Right renal cortex interstitium (tissue), 3 donors: ENCODE measurements at places on chromosomes 2 and 18. TPM values are rescaled to one million over a fixed set of nuclear protein-coding genes. Genes with fewer than 3 reads are reported as not detected.
A peak's percentile ranks its signal among the peaks of the same experiment; 100 is the strongest.

DNA sequence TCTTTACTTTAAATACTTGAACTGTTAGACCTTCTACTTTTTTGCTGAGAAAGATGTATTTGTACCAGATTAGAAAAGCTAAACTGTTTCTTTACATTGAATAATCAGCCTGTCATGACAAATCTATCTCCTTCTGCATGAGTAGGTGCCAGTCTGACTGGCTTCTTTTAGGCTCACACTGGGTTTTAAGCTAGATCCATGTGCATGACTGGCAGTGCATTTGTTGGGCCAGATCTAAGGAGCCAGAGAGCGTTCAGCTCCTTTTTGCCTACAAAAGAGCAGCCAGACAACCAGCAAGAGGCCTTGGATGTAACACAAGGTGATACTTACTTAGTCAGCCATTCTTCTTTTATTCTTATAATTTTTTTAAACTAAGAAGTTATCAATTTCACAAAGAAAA, 82.0 kb upstream of the OTX1 start:
- DNase-seq, result no peak

GRCh38 chr2:9243357-9243756, 36.7 kb downstream of the ASAP2 start:
- no peak for DNase-seq

GRCh38 chr2:6645672-6646071, 220.0 kb downstream of the CMPK2 start:
- no peak for DNase-seq

GRCh38 chr2:221961561-221961960, 337.2 kb downstream of the PAX3 start:
- no peak for DNase-seq

GRCh38 chr2:58891828-58892377, 650.8 kb upstream of the FANCL start:
- no peak for DNase-seq

- DNase-seq, result no peak
These were observed 42.6 kb upstream of the HNRNPA3 start for GRCh38 chr2:177169810-177170514.

GRCh38 chr2:195763866-195764265, 106.8 kb downstream of the SLC39A10 start:
- DNase-seq, result no peak

GRCh38 chr2:52818958-52819357, 948.6 kb upstream of the CHAC2 start:
- no peak for DNase-seq

DNA sequence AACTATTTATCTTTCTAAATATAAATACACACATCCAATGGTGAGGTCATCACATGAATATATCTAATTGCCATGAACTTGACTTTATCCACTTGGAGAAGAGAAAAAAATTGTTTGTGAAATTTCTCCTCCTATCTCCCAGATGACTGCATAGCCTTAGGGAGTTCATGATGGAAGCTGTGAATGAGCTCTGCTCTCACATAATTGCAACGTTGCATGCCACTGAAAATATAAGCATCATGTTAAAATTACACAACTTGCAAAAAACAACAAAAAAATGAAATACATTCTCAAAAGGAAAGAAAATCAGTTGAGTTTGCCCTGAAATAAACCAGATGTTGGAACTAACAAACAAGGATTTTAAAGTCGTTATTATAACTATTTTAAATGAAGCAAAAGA, 50.6 kb upstream of the OSR1 start:
- no peak for DNase-seq

GRCh38 chr2:23589739-23590138, 204.8 kb downstream of the KLHL29 start:
- no peak for DNase-seq

DNA sequence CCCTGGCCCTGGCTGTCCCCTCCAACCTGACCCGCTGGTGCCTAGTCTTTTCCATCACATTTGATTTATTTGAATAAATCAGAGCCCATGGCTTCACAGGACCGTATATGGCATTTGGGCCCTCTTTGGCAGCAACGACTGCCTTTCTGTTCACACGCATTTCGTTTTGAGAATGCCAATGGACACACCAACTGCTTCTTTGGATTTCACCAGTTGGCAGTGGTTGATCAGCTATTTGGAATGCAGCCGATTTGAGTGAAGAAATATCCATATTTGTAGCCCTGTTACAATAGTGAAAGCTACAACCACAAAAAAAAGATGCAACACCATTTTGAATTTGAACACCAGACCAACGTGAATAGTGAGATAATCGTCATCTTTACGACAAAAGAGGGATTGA, 56.5 kb downstream of the GNAL start:
- no peak for DNase-seq

DNA sequence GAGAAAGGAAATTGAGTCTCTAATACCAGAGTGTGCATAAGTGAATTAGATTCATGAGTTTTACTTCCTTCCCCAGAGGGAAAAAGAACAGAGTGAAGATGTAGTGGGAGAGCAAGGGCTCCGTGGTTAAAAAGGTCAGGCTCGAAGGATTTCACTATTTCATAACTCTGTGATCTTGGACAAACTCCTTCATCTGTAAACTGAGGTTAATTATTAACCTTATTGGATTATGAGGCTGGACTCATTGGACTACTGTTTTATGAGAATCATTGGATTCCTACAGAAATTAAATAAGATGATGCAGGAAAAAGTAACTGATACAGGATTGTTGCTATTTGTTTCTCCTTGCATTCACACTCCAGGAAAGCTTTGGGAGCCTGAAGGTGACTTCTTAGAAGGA, 45.0 kb downstream of the SRD5A2 start:
- no peak for DNase-seq

GRCh38 chr2:9097239-9097638, 93.8 kb upstream of the MBOAT2 start:
- DNase-seq, result no peak

GRCh38 chr2:104164721-104165252, 689.1 kb upstream of the POU3F3 start:
- no peak for DNase-seq

DNA sequence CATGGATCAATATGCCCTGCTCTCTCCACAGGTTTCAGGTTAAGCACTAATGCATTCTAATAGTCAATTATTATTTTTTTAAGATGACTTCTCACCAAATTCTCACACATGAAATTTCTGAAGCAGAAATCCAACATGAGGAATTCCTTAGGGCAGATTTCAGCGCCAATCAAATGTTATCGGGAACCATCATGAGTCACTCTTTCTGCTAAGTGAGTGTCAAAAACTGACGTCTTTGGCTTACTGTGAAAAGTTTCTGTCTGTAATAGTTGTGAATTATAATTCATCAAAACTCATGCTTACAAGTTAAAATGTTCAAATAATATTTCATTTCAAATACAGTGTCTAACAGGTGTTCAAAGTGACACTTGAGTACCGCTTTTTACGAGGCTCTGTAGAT, 1038.6 kb downstream of the SOCS6 start:
- no peak for DNase-seq

DNA sequence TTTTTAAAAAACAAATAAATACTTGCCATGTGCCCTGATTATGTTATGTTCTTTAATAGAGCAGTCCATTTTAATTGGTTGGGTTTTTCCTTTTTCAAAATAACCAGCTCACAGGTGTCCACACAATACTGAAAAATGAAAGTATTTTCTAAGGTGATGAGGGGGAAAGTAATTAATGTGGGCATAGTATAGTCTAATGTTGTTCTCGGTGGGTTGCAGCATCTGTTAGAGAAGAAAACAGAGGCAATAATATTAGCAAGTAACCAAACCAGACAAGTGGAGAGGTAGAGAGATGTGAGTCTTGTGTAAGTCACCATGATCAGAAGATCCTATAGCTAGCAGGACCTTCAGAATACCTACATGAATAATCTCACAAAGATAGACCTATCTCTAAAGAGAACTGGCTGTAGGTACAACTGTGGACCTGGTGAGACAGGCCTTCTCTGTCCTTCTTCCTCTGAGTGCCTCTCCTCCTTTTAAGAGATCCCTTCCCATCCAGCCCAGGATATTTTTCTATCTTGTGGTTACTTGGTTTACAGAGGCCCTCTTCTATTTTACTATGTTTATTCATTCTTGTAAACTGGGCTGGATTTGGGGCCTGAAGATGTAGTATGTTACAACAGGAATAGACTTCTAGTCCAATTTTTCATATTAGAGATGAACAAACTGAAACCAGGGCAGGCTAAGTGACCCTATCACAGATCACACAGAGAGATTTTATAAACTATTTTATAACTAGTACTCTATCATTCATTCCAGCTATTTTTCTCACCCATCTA, 67.1 kb upstream of the MSTN start:
- DNase-seq, result no peak

GRCh38 chr18:54119524-54120019, 104.9 kb downstream of the MBD2 start:
- peak; percentile 35 for DNase-seq

DNA sequence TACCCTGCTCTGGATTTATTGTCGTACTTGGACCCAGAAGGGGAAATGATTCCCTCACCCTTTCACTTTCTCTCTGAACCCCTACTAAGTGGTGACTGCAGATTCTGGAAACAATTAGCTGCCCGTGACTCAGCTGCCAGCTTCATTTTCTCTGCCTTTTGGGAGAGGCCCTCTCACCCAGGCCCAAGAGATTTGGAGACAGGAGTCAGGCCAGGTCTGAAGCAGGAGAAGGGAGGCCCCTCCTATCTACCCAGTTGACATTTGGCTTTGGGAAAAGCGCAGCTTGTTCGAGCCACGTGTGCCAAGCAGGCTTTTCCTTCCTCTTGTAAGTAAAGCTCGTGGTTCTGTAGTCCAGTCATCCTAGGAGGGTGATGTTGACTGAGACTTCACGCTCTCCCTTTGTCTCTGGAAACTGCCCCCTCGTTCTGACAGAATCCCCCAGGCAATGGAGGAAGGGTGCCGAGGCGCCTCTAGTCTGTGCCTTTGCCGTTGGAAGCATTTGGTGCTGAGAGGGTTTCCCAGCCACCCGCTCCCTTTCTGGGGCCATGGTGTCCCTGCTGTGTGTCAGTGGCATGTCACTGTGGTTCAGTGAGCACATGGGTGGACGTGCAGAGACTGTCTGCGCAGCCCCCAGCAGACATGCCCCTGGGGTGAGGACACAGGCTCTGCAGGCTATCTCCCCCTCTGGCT, 8.6 kb downstream of the OXER1 start:
- no peak for DNase-seq

DNA sequence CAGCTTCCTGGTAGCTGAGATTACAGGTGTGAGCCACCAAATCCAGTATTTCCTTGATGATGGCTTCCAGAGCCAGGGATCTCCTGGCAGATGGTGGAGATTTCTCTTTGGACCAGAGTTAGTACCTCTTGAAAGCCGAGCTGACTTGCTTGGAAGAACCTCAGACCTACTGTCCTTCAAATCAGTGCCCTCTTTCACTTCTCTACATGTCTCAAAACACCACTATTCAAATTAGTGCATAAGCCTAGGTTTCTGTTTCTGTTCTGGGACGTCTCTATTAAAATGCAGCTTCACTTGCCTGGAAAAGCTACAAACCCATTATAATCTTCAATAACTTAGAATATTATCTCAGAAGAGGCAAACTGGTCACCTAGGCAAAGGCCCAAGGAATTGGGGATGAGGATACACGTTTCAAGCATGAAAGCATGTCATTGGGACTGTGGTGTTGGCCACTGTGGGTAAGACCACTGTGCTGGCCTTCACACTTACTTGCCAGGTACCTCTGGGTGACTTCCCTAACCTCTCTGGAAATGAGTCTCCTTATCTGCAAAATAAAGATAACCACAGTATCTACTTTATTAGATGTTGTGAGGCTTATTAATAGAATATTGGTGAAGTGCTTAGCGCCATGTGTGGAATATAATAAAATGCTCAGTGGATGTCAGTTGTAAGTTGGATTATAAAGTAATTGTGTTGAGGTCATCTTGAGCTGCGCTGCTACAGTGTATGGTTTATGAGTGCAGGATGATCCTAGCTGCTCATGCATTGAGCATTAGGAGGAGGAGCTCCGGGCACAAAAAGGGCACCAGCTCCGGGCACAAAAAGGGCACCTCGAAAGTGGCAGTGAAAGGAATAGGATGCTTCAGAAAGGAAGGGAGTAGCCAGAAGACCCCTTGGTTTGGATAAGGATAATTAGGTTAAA, 84.5 kb downstream of the DOCK10 start:
- no peak for DNase-seq

DNA sequence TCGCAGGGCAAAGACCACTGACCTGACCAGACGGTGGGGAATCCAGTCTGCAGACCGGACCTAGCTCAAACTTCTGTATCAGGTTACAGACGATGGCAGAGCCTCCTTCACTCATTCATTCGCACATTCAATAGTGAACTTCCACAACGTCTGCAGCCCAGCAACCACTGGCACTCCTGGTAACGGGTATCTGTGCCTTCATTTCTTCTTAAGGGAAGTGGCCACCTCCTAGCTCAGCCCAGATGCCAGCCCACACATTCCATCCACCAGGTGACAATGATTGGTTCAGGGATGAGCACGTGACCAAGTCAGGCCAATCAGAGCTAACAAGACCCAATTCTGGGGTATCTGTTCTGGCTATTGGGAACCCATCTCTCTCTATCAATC, 15.9 kb upstream of the ARMC9 start:
- no peak for DNase-seq

- no peak for DNase-seq
These were observed 15.3 kb upstream of the PTPN4 start for GRCh38 chr2:119744335-119744939.

DNA sequence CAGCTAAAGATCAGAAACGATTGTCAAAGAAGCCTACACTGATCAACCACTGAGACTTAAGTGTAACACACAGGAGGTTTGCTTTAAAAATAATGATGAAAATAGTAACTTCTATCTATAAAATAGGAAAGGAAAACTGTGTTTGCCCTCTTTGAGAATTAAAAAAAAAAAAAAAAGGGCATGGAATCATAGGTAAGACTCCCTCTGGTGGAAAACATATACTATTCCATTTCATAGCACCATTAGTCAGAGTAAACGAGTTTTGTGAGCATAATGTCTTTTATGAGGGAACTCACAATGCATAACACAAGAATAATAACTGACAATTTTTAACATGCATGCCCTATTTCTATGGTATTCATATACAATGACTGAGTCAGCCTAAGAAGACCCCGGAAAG, 36.3 kb downstream of the SLC35F5 start:
- DNase-seq, result no peak

OTOS gene
- 0.33 TPM for polyA plus RNA-seq

EGR4 gene
- polyA plus RNA-seq, result not detected

TMEM247 gene
- not detected for polyA plus RNA-seq

DHRS9 gene
- polyA plus RNA-seq, result 0.50 TPM

CTAGE1 gene
- not detected for polyA plus RNA-seq

YIPF4 gene
- polyA plus RNA-seq, result 67.2 TPM

COL4A4 gene
- polyA plus RNA-seq, result 49.7 TPM

SIX3 gene
- not detected for polyA plus RNA-seq

RAB6C gene
- polyA plus RNA-seq, result not detected

UGT1A3 gene
- polyA plus RNA-seq, result not detected

UGT1A4 gene
- not detected for polyA plus RNA-seq

HYCC2 gene
- polyA plus RNA-seq, result 13.5 TPM

DYNC2LI1 gene
- polyA plus RNA-seq, result 77.1 TPM

COL6A3 gene
- 227 TPM for polyA plus RNA-seq

LGALSL gene
- polyA plus RNA-seq, result 38.6 TPM
